ENCODE measurements at places on chromosomes 6 and 20. TPM values are rescaled to one million over a fixed set of nuclear protein-coding genes. Genes with fewer than 3 reads are reported as not detected.

DNA sequence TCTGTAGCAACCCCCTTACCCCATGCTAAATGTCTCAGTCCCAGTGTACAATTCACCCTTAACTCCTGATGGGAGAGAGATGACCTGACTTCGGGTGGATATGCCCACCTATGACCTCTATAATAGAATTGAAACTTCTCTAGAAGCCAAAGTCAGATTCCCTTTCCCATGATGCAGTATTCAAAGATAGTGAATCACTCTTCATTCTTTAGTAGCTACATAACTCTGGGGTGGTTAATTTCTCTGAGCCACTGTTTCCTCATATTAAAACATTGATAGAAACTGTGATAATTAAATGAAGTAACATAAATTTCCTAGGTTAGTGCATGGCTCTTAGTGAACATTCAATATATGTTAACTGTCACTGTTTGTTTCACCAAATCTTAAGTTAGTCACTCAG is 500.4 kb downstream of the COL12A1 start:
- DNase-seq = no peak

DNA sequence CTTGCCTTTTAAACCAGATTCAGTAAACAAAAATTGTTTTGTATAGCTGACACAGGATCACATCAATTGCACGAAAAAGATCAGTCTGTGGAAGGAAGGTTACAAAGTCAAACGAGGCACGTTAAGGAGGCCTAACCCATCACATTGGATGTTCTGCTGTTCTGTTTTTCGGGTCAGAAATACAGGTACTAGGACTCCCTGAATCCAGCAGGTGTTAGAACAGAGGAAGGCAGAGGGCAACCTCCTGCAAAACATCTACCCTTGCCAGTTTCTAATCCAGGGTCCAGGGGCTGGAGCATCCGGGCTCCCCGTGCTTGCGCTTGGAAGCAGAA is 64.6 kb downstream of the PLG start:
- no peak for DNase-seq

GRCh38 chr6:53055873-53056272 is 9.3 kb upstream of the FBXO9 start:
- no peak for DNase-seq

- DNase-seq = no peak
Observed at GRCh38 chr6:13915561-13916229, 9.1 kb upstream of the RNF182 start.

DNA sequence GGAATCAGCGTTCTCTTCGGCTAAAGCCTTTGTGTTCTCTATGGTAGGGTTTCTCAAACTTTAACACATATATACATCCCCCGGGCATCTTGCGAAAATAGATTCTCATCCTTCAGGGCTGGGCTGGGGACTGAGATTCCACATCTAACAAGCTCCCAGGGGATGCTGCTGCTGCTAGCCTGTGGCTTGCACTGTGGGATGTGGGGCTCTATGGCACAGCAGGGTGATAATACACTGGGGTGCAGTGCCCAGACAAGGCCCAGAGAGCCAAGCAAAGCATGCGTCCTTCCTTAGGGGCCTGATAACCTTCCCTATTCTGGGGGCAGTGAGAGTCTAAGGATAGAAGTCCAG is 102.0 kb downstream of the LAMP5 start:
- DNase-seq = no peak

The CCN6 gene
- total RNA-seq = not detected

The ANKRD66 gene
- total RNA-seq = not detected

GRCh38 chr6:132471787-132472186 is 41.1 kb downstream of the STX7 start:
- no peak for DNase-seq

The PACSIN1 gene
- total RNA-seq = not detected

The CFB gene
- total RNA-seq = not detected

GRCh38 chr6:55175078-55176049 is 1.0 kb downstream of the HCRTR2 start:
- no peak for DNase-seq
